ENCODE measurements at places on chromosomes 16 and 17. TPM values are rescaled to one million over a fixed set of nuclear protein-coding genes. Genes with fewer than 3 reads are reported as not detected.

GAST gene
- not detected for total RNA-seq

ATP2C2 gene
- not detected for total RNA-seq

CCDC182 gene
- not detected for total RNA-seq

GP1BA gene
- under 0.01 TPM for total RNA-seq

ACSM2A gene
- not detected for total RNA-seq

P2RX1 gene
- 8.5 TPM for total RNA-seq

ZNF688 gene
- 11.8 TPM for total RNA-seq

CDH5 gene
- not detected for total RNA-seq

LHX1 gene
- total RNA-seq, result not detected

SCNN1B gene
- total RNA-seq, result not detected

ZNF750 gene
- total RNA-seq, result not detected

DOC2A gene
- total RNA-seq, result not detected

TEKT3 gene
- total RNA-seq, result not detected

NMT1 gene
- total RNA-seq, result 96.7 TPM

Measured in placental pericyte (primary cell).